ENCODE measurements at places on chromosomes 1 and 21.

GRCh38 chr1:8370905-8371315, 53.0 kb downstream of the SLC45A1 start:
- no peak for DNase-seq

GRCh38 chr1:193625255-193625654, 438.8 kb upstream of the B3GALT2 start:
- DNase-seq = no peak

GRCh38 chr1:113046569-113046968, 26.4 kb upstream of the LRIG2 start:
- DNase-seq = no peak

GRCh38 chr1:154574716-154575115, 7.1 kb downstream of the CHRNB2 start:
- DNase-seq = peak; percentile 26

- no peak for DNase-seq
These were observed 196.6 kb upstream of the HMCN1 start for GRCh38 chr1:185537596-185537995.

GRCh38 chr1:87329051-87329525, 408 bp downstream of the LMO4 start:
- DNase-seq = peak; percentile 76

DNA sequence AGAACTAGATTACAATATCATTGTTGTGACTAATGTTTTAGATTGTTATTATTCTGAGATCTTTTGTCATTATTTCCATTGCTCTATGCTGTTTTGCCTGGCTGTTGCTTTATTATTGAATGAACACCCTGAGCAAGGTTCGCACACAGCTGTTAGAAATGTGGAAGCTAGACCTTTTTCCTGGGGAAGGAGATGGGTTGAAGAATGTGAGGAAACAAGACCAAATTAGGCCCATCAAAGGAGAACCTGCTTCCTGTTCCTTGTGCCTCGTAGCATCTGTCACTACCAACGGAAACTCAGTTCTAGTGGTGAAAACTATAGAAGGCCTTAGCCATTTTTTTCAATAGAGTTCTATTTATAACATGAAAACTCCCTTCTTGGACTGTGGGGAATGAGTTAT, 68.7 kb downstream of the RGL1 start:
- DNase-seq = no peak

GRCh38 chr1:22287946-22288520, 145.1 kb upstream of the WNT4 start:
- no peak for DNase-seq

- no peak for DNase-seq
These were observed 8.2 kb upstream of the TNFRSF25 start for GRCh38 chr1:6473974-6474814.

- peak; percentile 80 for DNase-seq
These were observed 5.8 kb downstream of the VWA1 start for GRCh38 chr1:1441002-1441888.

DNA sequence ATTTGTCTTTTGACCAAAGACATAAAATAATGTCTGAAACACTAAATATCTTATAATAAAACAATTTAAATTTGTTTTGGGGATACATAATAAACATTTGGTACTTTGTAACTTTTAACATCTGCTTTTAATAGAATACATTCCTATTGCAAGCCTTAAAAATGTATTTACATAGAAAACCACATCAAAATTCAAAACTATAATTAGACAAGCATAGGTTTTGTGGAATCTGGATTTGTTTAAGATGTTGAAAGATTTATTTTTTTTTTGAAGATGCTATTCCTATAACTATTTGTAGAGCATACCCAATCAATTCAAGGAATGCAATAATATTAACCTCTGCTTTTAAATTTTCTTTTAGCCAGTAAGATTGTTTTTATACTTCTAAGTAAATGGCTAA, 125.7 kb downstream of the FMN2 start:
- DNase-seq = no peak

DNA sequence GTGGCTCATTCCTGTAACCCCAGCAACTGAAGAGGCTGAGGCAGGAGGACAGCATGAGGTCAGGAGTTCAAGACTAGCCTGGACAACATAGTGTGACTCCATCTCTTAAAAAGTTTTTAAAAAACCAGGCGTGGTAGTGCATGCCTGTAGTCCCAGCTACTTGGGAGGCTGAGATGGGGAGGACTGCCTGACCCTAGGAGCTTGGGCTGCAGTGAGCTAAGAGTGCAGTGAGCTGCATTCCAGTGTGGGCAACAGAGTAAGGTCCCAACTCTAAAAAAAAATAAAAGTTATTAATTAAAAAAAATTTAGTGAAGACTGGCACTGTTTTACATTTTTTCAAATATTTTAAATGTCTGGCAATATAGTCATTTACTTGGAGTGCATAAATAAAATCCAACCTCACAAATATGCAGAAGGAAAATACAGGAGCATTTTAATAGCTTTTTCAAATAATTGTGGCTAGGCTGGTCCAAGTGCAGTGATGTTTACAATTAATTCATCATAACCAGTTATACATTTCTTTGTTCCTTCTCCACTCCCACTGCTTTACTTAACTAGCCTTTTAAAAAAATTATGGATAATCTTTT, 10.8 kb downstream of the ZBTB8OS start:
- DNase-seq = no peak

DNA sequence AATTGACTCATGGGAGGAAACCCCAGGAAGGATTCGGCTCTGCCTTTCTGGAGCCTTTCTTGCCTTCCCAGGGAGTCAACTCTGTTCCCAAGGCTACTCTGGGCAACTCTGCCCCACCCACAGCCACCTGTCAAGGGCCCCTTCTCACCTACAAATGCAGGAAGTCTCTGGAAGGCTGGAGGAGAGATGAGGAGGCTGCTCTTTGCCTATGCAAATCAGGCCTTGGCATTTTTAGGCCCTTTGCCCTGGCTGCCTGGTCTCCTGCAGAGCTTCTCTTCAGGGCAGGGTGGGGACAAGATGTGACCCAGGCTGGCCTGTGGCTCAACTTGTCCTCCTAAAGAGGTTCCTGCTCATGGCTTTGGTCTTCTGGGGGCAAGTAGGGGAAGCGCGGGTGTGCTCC, 5.4 kb downstream of the SLC6A9 start:
- DNase-seq = no peak

DNA sequence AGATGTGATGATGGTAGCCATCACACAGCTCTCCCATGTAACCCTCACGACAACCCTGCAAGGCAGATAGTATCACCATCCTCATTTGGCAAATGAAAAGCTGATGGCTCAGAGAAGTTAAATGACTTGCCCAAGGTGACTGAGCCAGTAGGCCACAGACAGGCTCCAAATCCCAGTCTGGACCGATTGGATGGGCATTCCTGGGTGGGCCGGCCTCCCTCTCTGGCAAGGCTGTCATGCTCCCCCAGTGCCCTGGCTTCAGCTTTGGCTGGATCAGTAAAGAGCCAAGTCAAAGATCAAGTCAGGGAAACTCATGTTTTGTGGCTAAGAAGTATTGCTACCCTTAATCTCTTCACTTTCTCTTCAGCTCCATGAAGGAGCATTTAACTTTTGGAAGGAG, 41.2 kb downstream of the CDCP2 start:
- DNase-seq = no peak

DNA sequence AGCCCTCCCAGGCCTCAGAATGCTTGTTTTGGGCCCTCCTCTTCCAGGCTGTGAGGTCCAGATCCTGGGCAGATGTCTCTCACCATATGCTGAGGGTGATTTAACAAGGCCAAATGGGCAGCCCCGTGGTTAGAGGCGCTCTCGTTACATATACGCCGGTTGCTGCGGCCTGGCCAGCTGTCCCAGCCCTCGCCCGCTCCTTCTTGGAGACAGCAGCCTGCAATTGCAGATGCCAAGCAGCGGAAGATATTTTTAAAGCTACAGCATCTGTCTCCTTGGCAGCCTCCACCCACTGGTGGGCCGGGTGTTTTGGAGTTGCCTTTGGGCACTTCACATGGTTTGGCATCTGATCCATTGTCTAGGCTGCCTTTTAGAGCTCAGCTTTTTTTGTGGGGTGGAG, 178.8 kb upstream of the NFIA start:
- DNase-seq = no peak

- DNase-seq = no peak
These were observed 130.9 kb upstream of the ZBTB40 start for GRCh38 chr1:22320587-22321344.

- DNase-seq = no peak
These were observed 26.0 kb upstream of the POFUT2 start for GRCh38 chr21:45313682-45314081.

- no peak for DNase-seq
These were observed 153.8 kb upstream of the C1orf105 start for GRCh38 chr1:172266528-172267174.

DNA sequence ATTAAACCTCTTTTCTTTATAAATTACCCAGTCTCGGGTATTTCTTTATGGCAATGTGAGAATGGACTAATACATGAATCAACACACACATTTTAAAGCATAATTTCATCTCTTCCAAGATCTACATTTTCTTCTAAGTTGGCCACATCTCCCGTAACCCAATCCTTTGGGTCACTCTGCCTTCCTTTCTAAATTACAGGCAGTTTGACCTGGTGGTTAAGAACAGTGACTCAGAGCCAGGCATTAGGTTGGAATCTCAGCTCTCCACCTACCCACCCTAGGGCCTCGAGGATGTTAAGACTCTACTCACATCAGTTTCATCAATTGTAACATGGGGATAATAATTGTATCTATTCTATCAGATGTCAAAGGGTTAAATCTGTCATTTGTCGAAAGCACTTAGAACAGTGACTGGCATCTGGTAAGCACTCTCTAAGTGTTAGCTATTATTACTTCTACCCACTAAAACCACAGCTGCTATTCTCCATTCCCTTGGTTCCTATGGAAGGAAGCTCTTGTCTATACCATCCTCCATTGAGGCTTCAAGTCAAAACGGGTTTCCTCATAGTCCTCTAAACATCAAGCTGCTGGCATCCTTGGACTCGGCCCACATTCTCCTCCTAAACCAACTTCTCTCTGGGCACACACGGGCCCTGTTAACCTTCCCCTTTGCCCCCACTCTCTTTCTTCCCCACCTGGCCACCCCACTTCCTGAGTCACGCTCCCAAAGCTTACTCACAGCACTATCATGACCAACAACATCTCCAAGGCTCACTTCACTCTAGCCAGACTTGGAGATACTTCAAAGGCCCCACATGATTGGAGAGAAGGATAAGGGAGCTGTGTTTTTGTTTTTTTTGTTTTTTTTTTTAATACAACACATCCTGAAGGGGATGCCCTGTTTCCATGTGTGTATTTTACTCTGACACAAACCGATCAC, 116.9 kb downstream of the TGFBR3 start:
- no peak for DNase-seq

DNA sequence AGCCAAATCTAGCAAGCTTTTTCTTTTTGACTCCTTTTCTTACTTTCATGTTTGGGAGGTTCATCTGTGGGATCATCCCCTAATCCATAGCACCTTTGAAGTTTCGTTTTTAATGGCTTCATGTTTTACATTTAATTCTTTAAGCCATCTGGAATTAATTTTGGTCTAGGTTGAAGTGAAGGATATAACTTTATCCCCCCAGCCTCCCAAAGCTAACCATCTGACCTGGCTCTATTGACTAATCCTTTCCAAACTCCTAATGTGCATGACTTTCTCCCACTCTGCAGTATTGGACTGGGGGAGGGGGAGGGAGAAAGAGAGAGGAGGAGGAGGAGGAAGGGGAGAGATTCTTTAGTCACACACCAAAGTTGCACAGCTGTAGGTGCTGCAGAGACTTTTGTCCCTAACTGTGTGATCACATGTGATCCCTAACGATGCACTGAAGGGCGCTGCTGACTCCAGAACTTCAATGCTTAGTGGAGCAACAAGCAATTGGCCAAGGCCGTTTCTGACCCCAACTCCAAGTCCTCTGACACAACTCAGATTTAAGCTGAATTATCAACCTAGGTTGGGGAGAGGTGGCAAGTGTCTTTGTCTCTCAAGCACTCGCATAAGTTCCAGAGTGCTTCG, 191.6 kb downstream of the HUNK start:
- DNase-seq = no peak

DNA sequence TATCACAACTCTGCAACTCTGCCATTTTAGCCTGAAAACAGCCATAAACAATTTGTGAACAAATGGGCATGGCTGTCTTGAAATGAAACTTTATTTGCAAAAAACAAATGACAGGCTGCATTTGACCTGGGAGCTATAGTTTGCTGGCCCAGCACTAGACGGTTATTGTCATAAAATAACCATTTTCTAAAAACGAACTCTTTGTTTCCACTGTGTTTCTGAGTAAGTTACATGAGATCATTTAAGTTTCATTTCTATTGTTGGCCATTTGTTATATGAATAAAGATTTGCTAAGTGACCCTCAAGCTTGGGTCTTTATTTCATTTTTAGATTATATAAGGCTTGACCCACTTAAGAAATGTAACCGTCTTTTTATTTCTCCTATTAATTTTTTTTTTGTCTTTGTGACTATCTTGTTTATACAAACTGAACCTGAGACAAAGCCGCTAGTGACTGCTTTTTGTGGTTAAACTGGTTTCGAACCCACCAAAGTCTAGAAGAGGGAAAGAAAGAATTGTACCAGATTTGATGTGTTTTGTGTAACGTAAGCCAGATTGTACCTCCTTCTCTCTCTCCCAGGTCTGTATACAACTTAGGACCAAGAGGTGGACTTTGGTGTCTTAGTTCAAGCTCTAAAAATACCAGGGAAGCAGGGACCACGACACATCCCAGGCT, 12.9 kb upstream of the KCNJ15 start:
- no peak for DNase-seq

GRCh38 chr1:31830065-31830464, 14.2 kb upstream of the SPOCD1 start:
- DNase-seq = no peak

GRCh38 chr1:112177314-112177713, 187.8 kb upstream of the KCND3 start:
- DNase-seq = no peak

DNA sequence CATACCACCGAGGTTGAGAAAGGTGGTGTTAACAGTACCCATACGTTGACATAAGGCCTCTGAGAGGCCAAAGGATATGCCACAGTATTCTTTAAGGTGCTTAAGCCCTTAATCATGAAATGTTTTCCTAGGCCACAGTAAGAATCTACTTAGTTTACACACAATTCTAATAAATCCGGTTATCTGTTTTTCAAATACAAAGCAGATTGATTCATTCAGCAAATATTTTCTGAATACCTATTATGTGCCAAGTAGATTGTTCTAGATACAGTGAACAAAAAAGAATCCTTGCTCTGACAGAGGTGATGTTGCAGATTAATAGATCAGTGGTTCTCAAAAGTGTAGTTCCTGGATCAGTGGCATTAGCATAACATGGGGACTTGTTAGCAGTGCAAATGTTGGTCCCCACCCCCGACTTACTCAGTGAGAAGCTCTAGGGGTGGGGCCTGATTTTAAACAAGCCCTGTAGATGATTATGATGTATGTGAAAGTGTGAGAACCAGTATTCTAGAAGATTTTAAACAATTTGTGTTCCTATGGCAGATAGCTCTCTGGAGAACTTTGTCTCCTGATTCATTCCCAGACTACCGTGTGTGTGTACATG, 61.6 kb downstream of the NFIA start:
- DNase-seq = no peak

GRCh38 chr1:53582211-53583020, 123.2 kb downstream of the DMRTB1 start:
- DNase-seq = no peak

GRCh38 chr21:43771199-43771675, 4.9 kb downstream of the CSTB start:
- DNase-seq = no peak
